ENCODE measurements at places on chromosomes 11 and 22.

DNA sequence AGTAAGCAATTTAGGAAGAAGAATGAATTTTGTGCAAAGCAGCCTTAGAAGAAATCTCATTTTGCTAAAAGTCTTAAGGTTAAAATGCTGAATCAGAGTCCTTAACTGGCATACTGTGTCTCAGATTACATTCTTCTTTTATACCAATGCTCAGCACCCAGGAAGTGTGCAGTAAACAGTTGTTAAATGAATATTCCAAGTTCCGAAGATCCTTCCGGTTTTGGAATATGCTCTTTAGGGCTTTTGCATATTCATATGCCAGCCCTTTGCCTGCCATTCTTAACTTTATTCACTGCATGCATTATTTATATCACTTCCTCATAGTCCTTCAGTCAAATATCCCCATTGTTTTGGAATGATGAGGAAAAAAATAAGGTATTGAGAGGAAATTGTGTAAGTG is 242.0 kb downstream of the DDX10 start:
- DNase-seq = no peak

- no peak for DNase-seq
These were observed 33.0 kb upstream of the APOBEC3A start for GRCh38 chr22:38924347-38924952.

DNA sequence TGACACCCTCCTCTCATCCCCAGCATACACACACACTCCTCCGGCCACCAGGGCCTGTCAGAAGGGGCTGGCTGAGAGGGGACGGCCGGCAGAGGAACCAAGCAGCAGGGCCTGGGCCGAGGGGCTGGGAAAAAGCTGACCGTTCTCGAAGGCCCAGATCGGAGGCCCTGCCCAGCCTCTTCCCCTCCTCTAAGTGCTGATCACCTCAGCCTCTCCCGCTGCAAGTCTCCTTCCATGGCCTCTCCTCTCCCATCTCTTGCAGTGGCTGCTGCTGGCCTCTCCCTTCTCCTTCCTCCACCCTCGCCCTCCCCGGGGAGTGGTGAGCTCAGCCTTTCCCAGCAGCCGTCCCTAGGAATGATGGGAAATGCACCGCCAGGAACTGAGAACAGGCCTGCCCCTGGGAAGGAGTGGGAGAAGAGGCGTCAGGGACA is 39.6 kb downstream of the ARRB1 start:
- DNase-seq = no peak

- DNase-seq = peak; percentile 30
These were observed 51.5 kb upstream of the FGF3 start for GRCh38 chr11:69870766-69871165.

DNA sequence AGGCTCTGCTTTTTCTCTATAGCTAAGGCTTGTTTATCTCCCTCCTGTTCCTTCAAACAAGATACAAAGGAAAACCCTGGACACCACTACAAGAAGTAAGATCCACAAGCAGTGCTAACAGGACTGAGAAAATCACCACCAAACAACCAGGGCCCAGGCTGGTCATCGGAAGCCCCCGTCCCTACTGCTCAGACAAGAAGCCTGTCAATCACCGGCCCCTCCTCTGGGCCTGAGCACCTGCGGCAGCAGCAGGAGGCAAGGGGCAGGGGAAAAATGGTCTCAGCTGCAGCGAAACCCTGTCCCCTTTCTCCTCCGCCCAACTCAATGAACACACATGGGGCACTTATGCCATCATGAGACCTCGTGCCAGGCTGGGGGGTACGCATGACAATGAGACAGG is 155.2 kb downstream of the CEP164 start:
- no peak for DNase-seq

DNA sequence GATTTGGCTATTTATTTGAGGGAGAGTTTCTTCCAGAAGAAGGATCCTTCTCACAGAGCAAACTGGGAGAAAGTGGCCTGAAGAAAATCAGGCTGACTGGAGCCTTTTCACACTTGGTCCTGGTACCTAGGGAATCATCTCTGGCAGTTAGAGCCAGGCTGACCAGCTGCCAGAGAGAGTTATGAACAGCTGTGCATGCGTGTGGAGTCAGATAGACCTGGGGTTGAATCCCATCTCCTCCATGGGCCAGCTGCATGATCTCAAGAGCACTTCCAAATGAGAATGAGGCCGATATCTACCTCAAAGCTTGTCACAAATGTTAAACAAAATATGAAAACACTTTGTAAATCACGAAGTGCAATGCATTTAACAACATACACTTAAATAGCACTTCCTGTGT is 390.0 kb downstream of the TENM4 start:
- DNase-seq = no peak

DNA sequence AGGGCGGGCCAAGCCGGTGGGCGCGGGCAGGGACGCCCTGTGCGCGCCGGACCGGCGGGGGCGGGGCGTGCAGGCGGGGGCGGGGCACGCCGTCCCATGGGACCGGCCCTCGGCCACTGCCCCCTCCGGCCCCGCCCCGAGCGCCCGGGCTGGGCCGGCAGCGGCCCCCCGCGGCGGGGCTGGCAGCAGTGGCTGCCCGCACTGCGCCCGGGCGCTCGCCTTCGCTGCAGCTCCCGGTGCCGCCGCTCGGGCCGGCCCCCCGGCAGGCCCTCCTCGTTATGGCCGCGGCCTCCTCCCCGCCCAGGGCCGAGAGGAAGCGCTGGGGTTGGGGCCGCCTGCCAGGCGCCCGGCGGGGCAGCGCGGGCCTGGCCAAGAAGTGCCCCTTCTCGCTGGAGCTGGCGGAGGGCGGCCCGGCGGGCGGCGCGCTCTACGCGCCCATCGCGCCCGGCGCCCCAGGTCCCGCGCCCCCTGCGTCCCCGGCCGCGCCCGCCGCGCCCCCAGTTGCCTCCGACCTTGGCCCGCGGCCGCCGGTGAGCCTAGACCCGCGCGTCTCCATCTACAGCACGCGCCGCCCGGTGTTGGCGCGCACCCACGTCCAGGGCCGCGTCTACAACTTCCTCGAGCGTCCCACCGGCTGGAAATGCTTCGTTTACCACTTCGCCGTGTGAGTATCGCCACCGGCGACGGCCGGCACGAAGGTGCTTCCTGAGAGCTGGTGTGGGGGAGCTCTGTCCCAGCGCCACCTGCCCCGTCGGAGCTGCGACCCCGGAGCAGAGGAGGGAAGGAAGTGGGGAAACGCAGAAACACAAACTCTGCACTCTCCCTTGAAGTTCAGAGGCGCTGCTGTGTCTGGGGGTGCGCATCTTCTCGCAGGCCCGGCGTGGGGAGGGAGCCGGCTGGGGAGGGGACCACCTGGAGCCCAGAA is at the start of gene KCNQ1:
Gene KCNQ1, plus strand, starts transcription at position 188 of the 925 bp plus-strand sequence. Its CDS starts 91 bp downstream, at position 279.
- peak; percentile 29 for DNase-seq

GRCh38 chr11:117931971-117932370 is 2.8 kb upstream of the TMPRSS13 start:
- no peak for DNase-seq

- DNase-seq = peak; percentile 44
These were observed 10.7 kb upstream of the GSTP1 start for GRCh38 chr11:67572747-67573419.

DNA sequence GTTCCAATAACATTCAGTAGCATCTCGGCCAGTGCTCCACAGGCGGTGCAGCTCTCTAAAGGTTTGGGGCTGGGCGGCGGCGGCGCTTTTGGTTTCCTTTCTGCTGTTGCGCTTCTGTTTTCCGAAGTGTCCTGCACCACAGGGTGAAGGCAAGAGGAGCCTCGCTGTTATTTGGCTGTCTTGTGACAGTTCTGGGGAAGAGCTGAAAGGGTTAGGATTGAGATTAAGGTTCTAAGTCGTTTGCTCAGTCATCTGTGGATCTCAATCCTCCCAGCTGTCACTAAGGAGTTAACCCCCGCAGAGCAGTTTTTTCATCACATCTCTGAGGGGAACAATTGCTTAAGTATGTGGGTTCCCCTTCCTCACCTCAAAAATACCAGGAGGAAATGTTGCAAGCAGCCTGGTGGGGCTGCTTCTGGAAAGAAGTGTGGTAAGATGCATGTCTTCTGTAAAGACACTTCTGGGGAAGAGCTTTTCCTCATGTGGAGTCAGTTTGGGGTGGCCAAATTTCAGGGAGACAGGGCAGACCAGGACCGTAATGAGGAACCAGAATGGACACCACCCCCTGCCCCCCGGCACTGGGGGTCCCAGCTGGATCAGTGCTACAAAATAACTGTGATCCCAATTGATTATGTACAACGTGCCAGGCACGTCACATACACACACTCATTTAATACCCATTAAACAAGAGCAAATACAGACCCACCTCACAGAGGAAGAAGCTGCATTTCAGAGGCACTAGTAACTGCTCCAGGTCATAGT is 14.2 kb downstream of the TMEM121B start:
- DNase-seq = peak; percentile 100

- no peak for DNase-seq
These were observed 88.2 kb downstream of the SIK3 start for GRCh38 chr11:117009905-117010605.

- peak; percentile 19 for DNase-seq
These were observed 39.1 kb downstream of the PITPNB start for GRCh38 chr22:27879923-27880322.

DNA sequence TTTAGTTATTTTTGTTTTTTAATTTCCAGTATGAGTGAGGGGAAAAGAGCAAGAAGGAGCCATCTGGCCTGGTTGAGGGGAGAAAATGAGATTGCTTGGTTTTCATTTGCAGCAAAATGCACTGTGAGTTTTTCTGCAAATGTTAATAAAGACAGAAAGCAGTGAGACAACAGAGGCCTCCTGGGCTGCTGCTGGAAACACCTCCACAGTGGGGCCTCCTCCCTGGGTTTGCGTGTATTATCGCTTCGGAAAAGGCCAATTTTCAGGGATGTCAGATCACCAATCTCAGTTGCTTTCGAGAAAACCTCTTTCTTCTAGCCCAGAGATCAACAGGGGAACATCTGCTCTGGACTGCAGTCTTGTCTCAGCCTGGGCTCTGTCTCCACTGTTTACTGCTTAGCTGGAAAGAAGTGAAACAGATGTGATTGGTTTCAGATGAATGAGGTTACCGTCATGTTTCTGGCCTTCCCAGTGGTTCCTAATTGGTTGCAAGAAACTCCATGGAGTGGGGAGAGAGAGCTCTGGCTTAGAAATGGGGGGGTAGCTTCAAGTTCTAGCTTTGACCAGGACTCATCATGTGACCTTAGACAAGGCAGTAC is 17.3 kb downstream of the TSPAN18 start:
- DNase-seq = no peak

DNA sequence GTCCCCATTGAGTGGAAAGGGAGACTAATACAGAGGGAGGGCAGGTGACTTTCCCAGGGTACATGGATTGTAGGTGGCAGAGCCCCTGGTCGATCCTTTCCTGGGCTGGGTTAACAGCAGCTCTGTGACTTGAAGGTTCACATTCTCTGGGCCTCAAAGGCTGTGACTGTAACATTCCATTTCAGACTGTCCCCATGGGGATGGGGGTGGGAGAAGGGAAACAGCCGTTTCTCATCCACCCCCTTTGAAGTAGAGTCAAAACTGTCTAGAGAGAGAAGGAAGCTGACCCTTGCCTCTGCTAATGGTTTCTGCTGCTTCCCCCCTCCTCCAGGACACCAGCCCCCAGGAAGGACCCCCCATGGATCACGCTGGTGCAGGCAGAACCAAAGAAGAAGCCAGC is 19.2 kb downstream of the MICALL1 start:
- DNase-seq = no peak

GRCh38 chr11:250740-251299 is 14.0 kb downstream of the PSMD13 start:
- peak; percentile 42 for DNase-seq

- no peak for DNase-seq
These were observed 118.5 kb downstream of the APOL5 start for GRCh38 chr22:35835998-35836691.

DNA sequence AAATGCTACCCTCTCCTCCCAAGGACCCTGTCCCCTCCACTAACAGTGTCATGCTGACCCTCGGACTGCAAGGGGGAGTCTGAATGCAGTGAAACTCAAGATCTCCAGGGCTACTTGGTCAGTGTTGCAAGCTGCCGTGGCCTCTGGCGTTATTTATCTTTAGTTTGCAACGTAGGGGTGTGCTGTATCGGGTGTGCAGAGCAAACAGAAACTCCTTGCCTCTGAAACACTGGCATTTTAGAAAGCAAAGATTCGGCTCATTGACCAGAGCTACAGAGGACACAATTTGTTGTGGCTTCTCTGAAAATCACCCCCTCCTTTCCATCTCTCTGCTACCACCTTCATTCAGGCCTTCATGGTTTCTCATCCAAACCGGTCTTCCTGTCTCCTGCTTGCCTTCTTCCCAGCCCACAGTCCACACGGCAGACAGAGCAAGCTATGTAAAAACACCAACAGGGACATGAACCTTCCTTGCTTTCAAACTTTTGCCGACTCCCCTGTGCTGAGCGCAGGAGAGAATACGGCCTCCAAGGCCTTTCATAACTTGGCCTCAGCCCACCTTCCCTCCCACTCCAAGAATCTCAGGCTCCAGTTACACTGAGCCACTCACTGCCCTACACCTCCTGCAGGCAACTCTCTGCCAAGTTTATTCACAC is 14.9 kb downstream of the FZD4 start:
- no peak for DNase-seq

GRCh38 chr11:47268448-47269001 is 1.4 kb upstream of the MADD start:
- DNase-seq = no peak

- peak; percentile 55 for DNase-seq
These were observed 184.1 kb upstream of the ARHGAP20 start for GRCh38 chr11:110896358-110896757.

- DNase-seq = no peak
These were observed 41.9 kb downstream of the CEP164 start for GRCh38 chr11:117369534-117369933.

DNA sequence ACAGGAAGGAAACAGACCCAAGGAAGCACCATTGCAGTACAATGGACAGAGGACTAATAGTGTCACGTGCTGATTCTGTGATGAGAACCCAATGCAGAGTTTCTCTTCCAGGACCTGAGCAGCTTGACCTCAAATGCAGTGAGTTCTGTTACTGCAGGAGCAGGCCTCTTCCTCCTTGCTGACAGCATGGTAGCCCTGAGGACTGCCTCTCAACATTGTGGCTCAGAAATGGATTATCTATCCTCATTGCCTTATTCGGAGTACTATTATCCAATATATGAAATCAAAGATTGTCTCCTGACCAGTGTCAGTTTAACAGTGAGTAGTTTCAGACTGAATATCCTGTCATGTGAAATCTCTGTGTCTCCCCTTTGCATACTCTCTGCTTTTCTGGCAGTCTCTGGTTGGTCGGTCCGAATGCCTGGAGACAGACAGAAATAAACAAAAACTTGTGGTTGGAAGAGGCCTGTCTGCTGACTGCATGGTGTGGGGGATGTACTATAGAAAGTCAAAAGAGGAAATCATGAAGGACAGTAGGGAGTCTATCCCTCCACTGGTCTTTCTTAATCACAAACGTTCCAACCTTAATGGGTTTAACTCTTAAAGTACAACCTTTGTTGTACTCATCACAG is 6.9 kb upstream of the MS4A14 start:
- DNase-seq = peak; percentile 99

DNA sequence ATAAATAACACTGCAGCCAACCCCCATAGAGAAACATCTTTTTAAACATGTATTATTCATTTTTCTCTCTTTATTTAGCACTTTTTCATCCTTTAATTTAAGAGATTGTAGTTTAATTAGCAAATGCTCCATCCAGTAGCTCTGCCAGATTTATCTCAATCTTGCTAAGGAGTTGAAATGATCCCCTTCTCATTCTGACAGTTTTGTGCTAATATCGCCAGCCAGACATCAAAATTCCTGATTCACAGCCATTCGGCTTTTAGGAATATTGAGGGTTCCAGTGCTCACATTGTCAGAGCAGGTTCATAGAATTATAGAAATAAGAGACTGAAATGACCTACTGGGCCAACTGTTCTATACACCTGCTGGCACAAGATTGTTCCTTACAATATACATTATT is 77.8 kb downstream of the CASP12 start:
- no peak for DNase-seq

Data from MV-4-11 (cell line).